Stomach (tissue), 19 donors: ENCODE measurements at places on chromosomes 5 and 9.
A peak's percentile ranks its signal among the peaks of the same experiment; 100 is the strongest.

DNA sequence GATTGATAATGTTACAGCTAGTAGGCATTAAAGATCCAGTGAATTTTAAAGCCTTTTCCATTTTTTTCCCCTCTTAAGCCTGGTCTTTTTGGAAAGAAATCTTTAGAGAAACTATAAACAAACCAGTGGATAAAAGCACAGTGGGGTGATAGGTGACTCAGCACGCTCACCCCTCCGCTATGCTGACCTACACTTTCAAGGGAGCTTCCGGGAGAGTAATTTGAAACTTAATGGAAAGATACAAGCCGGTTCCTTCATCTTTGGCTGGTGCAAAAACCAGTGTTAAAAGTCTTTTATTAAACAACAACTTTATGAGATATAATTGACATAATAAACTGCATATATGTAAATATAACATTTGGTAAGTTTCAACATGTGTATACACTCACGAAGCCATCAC lies 27.0 kb upstream of the ALDOB start:
- no peak overlapping the region for H3K4me3 ChIP-seq
- H3K4me1 ChIP-seq, result no peaks in the 10 kb centered on the region
- no peaks in the 10 kb centered on the region for H3K36me3 ChIP-seq
- no peak overlapping the region for H3K27ac ChIP-seq
- DNase-seq, result no peak

DNA sequence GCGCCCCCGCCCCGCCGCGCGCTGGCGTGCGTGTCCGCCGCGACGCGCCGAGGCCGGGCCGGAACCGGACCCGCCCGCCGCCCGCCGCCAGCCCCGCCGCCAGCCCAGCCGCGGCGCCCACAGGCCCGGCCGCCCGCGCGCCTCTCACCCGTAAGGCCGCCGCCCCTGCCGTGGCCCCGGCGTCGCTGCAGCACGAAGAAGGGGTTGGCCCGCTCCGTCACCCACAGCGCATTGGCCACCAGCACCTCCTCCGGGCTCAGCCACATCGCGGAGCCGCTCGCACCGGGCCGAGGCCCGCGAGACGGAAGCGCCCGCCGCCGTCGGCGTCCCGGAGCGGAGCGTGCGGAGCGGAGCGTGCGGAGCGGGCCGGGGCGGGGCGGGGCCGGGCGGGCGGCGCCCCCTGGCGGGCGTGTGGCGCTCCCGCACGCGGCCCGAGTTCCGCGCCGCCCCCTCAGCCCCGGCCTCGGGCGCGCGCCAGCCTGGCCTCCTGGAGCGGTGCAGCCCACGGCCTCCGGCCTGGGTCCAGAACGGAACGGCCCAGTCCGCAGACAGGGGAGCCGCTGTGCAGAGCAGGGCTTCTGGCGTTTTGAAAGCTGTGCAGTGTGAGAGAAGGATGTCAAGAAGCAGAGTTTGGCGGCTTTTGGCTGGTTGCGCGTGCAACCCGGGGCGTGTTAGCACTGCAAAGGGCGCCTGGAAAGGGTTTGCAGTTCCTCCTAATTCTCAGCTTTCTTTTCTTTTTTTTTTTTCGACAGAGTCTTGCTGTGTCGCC lies at the start of gene TBC1D9B:
Gene TBC1D9B, minus strand, starts transcription at position 342 of the 769 bp plus-strand sequence. Its CDS starts 76 bp downstream, at position 266.
- H3K4me1 ChIP-seq, result peaks cover 27% of the 10 kb centered on the region
- peaks cover 23% of the 10 kb centered on the region for H3K36me3 ChIP-seq
- DNase-seq, result peak; percentile 91
- peak within 1 kb of the TSS; percentile 94 for H3K27ac ChIP-seq
- H3K27me3 ChIP-seq, result no peaks in the 10 kb centered on the region
- peak within 1 kb of the TSS; percentile 64 for H3K4me3 ChIP-seq

DNA sequence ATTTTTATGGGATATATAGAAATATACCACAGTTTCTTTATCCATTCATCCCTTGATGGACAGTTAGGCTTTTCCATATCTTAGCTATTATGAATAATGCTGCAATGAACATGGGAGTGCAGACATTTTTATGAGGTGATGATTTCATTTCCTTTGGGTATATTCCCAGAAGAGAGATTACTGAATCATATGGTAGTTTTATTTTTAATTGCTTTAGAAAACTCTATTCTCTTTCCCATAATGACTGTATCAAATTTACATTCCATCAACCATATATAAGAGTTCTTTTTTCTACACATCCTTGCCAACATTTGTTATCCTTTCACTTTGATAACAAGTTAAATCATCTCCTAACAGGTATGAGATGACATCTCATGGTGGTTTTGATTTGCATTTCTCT lies 821.6 kb downstream of the TLE1 start:
- no peak for DNase-seq
- no peak overlapping the region for H3K27ac ChIP-seq
- H3K4me1 ChIP-seq, result no peaks in the 10 kb centered on the region
- no peak overlapping the region for H3K4me3 ChIP-seq
- no peaks in the 10 kb centered on the region for H3K27me3 ChIP-seq

DNA sequence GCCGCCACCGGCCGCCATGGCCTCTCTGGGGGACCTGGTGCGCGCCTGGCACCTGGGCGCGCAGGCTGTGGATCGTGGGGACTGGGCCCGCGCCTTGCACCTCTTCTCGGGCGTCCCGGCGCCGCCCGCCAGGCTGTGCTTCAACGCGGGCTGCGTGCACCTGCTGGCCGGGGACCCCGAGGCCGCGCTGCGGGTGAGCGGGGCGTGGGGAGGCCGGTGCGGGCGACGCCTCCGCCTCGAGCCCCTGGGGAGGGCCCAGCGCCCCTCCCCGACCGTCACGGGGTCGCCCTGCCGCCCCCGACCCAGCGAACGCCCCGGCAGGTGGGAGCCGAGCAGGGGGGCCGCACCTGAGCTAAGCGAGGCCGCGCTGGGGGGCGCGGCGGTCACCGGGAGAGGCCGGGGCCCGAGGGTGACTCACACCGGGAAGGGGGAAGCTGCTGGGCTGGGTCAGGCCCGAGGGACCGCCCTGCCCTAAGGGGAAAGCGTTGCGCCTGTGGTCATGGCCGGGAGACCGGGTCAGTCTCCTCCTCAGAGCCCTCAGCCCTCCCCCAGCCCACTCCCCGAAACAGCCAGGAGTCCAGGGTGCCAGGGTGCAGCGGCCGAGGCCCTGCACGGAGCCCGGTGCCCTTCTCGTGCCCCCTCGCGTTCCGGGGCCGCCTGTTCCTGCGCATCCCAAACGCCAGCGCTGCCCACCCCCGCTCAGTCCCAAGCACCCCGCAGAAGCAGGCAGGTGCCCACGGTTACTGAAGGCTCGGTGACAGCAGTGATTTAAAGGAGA lies 510 bp downstream of the NOXA1 start:
- H3K4me1 ChIP-seq, result peaks cover 41% of the 10 kb centered on the region
- no peaks in the 10 kb centered on the region for H3K36me3 ChIP-seq
- H3K27ac ChIP-seq, result peak overlapping the region; percentile 92
- no peaks in the 10 kb centered on the region for H3K27me3 ChIP-seq
- DNase-seq, result peak; percentile 80

DNA sequence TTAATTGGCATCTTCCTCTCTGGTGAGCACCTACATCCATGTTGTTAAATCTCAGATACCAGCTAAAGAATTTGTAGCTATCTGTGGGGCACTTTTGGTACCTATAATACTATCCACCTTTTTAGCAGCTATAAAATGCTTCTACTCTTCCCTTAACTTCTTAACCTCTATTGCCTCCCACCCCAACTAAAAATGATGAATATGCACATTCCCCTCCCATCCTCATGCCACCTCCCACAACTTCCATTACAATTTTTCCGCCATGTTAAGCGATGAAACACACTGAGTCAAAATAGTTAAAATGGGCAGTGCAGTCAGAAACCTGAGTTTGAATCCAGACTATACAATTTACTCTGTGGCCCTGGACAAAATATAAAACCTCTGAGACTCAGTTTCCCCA lies 10.1 kb downstream of the SSBP2 start:
- no peak for DNase-seq
- H3K4me3 ChIP-seq, result no peak overlapping the region
- no peak overlapping the region for H3K27ac ChIP-seq
- no peaks in the 10 kb centered on the region for H3K36me3 ChIP-seq
- peaks cover 18% of the 10 kb centered on the region for H3K4me1 ChIP-seq
- no peaks in the 10 kb centered on the region for H3K27me3 ChIP-seq

- H3K4me1 ChIP-seq, result no peaks in the 10 kb centered on the region
- no peak overlapping the region for H3K27ac ChIP-seq
- no peak overlapping the region for H3K4me3 ChIP-seq
- DNase-seq, result peak; percentile 23
- no peaks in the 10 kb centered on the region for H3K27me3 ChIP-seq
Observed at GRCh38 chr5:131423056-131423455, 159.2 kb downstream of the CDC42SE2 start.

- peaks cover 99% of the 10 kb centered on the region for H3K36me3 ChIP-seq
- H3K4me3 ChIP-seq, result no peak overlapping the region
- H3K27ac ChIP-seq, result no peak overlapping the region
Observed at GRCh38 chr9:83677596-83677995, 30.2 kb downstream of the UBQLN1 start.

DNA sequence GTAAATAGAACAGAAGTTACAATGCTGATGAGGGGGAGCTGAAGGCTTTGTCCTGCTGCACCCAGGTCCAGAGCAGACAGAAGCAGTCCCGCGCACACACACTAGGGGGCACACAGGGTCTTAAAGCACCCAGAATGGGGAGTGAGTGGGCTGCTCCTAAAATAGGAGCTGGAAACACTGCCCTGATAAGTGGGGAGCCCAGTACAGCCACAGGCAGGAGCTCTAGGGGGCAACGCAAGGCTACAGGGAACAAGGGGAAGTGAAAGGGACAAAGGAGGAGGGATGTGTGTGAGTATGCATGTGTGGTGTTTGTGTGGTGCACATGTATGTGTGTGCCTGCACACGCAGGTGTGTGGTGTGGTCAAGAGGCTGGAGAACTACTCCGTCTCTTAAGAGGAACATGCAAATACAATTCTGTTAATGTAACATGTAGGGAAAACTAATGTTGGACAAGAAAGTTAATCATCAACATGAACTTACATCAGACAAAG lies 191.5 kb downstream of the ROR2 start:
- no peak overlapping the region for H3K4me3 ChIP-seq
- no peak for DNase-seq
- H3K27ac ChIP-seq, result no peak overlapping the region
- no peaks in the 10 kb centered on the region for H3K27me3 ChIP-seq
- peaks cover 8% of the 10 kb centered on the region for H3K4me1 ChIP-seq
